ENCODE measurements at places on chromosomes 12 and 14.

- no peak for DNase-seq
Measured at GRCh38 chr12:49980501-49981349, 8.0 kb downstream of the AQP6 start.

GRCh38 chr14:94717808-94718207 lies 52.1 kb downstream of the GSC start:
- no peak for DNase-seq

GRCh38 chr12:117882181-117882580 lies 86.6 kb downstream of the KSR2 start:
- no peak for DNase-seq

GRCh38 chr14:26917086-26917485 lies 319.3 kb upstream of the NOVA1 start:
- no peak for DNase-seq

DNA sequence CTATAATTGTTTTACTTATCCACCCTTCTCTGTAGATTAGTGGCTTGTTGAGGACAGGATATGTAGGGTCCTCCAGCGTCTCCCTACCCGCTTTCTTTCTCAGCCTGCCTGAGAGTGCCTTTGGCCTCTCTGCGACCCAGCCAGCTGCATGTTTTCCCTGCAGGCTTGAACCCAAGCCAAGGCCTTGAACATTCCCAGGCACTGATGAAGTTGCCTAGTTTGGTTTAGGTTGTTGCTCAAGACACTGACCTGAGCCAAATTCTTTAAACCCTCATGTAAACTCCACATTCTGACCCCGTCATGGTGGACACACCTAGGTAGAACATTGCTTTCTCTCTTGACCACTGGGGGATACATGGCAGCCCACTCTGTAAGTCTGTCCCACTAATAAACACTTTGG lies 33.4 kb upstream of the TXNRD1 start:
- DNase-seq: no peak

DNA sequence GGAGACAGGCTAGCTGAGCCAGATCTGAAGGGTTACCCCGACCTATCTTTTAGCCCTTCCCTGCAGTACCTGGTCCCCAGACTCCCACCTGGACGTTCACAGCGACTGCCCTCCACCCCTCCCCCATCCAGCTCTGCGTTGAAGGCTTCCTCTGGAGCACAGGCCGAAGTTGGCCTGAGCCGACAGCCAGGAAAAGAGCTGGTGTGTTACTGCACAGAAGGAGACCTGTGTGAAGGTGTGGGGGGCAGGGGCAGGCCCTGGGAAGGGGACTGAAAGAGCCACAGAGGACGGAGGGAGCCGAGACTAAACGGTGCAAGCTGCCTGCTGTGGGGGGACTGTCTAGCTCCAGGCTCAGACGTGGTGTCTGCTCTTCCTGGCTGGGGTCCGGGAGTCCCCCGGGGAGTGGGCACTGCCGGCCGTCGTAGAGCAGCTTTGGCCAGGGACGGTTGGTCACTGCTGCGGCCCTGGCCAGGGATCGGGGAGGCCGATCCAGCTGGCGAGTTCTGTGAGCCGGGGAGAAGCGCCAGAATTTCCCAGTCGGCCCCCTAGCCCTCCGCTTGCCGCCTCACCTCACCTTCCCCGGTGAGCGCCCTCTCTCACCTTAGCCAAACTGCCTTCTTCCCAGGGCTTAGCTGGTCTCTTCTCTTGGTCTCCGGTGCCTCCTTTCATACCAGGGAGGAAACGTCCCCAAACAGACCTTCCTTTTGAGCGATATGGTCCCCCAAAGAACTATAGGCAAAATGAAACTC lies 899 bp upstream of the COL2A1 start:
- DNase-seq: no peak

- no peak for DNase-seq
Measured at GRCh38 chr12:24424889-24425600, 475.6 kb upstream of the SOX5 start.

DNA sequence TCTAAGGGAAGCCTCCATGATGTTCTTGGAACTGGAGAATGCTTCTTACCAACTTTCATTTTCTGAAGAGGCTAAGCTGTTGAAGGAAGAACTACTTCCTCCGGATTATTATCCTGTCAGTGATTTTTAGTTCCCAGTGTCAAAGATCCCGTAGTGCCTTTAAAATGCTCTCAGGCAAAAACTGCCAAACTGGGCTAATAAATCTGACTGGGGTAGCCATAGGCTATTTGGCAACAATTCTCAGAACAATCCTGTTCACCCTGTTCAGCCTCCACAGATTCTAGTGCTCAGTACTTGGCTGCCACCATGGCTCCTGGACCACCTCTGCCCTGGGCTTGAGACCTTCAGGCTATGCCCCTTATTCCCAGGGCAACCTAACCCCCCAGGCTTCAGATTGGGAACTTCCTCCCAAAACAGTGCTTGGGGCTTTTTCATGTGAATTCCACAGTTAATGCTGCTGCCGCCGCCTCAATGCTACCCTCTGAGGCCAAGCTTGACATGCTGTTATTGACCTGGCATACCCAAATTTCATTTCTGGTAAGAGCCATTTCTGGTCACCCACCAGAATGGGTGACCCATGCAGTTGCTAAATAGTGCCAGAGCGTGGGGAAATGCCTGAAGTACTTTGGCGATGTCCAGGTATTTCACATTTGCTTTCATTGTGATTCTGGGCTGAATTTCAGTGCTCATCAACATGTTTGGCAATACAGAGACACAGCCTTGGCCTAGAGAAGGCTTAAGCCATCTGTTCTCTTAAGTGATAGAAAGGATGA lies 110.0 kb upstream of the ARHGAP5 start:
- no peak for DNase-seq

GRCh38 chr12:108633534-108634248 lies at the start of gene SELPLG:
SELPLG (minus strand) TSS chr12:108633894; CDS start chr12:108624307, 9,587 bp downstream.
- DNase-seq: peak; percentile 76

DNA sequence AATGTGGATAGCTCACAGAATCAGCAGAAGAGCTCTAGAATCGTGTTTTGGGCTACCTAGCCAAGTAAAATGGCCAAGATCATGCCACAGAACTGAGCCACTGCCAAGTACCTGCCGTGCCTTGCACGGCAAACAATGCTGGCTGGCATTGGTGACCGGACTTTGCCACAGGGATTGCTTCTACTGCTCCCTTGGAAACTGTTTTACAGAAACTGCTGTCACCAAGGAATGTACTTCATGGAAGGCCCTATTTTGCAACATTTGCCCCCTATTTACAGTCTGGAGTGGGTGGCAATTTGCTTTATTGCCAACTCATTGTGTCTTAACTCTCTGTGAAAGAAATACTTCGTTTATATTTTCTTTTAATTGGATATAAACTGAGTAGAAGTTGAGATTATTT lies 49.0 kb downstream of the BORCS5 start:
- DNase-seq: no peak

- no peak for DNase-seq
Measured at GRCh38 chr14:60101786-60102185, 10.1 kb downstream of the PCNX4 start.

- DNase-seq: no peak
Measured at GRCh38 chr14:55638665-55639064, 58.7 kb downstream of the KTN1 start.

DNA sequence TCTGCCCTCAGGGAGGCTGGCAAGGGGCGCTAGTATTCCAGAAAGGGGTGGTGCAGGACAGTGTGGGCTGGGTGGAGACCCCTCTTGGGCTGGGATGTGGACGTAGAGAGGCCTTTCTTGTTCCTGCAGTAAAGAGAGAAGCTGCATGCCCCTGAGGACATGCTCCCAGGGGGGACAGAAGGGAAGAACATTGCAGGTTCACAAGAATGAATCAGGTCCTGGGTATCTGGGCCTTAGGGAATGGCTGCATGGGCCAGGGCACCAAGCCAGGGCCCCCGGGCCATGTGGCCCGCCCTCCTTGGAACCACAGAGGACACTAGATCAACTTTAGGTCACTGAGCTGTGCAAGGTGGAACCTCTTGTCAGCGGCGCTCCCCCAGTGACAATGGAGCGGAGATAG lies 51.8 kb downstream of the ZNF664 start:
- no peak for DNase-seq

- DNase-seq: no peak
Measured at GRCh38 chr12:99387661-99388060, 259.9 kb upstream of the GARIN6 start.

GRCh38 chr14:77390188-77390587 lies 13.0 kb downstream of the SAMD15 start:
- no peak for DNase-seq

DNA sequence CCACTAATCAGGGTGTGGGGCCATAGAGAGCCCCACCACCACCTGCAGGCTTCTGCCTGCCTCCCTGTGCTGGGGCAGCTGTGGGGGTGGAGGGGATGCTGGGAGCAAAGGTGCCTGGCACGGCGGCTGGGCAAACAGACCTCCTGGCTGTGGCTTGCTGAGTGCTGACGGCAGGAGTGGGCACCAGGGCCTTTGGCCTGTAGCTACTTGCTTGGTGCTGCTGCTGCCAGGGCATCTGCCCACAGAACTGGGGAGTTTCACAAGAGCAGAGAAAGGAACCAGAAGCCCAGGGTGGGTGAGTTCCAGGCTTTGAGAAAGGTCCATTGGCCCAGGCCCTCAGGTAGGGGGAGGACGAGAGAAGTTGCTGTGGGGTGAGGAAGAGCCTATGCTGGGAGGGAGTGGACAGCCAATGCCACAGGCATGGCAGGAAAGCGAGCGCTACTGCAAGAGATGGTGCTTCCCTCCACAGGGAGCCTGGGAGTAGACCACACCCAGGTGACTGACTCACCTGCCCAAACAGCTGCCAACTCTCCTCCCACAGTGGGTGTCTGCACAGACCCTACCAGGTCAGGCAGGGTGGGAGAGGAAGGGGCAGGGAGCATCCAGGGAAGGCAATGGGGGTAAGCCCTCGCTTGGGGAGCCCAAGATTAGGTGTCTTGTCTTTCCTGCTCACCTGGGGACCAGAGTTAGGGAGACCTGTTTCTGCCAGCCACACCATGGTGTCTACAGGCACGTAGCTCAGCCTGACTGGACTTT lies 39.0 kb upstream of the HDAC7 start:
- no peak for DNase-seq

DNA sequence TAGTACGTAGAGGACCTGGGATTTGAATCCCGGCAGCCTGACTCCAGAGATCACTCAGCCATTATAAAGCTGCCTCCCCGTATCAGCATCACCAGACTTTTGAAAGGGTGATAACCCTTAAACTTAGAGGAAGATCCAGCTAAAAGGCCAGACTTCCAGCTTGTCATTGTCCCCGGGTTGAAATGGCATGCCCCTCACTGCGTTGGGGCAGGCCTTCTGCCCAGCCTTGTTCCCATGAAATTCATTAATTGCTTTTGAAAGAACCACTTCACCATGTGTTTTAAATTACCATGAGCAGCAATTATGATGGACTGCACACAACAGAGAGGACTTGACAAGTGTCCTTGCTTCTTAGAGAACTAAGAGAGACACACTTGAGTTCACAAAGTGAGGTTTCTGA lies 269.6 kb upstream of the CRY1 start:
- no peak for DNase-seq

- DNase-seq: no peak
Measured at GRCh38 chr14:42028607-42029006, 421.9 kb downstream of the LRFN5 start.

DNA sequence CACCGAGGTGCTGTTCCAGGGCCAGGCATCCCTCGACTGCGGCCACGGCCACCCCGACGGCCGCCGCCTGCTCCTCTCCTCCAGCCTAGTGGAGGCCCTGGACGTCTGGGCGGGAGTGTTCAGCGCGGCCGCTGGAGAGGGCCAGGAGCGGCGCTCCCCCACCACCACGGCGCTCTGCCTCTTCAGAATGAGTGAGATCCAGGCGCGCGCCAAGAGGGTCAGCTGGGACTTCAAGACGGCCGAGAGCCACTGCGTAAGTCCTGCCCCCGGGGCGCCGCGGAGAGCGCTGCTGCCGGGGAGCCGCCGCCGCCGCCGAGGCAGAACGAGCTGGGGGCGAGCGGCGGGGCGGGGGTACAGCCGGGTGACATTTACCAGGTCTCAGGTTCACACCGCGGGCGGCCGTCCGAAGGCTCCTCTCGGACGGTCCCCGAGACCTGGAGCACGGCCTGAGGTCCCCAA lies 1.4 kb downstream of the PLXNC1 start:
- no peak for DNase-seq

- no peak for DNase-seq
Measured at GRCh38 chr14:22521449-22522239, 67.4 kb downstream of the DAD1 start.

DNA sequence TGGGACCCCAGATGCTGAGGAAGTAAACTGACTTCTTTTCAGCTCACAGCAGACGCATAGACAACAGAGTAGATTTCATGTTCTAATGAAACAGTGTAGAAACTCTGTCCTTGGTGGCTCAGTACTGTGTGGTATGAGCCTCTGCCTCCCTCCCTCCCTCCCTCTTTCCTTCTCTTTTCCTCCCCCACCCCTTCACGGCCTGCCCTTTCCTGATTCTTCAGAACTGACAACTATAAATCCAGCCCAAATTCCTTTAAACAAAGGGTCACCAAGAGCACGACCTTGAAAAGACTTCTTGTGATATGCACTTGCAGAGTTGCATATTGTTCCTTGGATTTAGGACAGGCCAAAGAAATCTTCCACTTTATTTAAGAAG lies 164.0 kb downstream of the ETV6 start:
- DNase-seq: no peak

- peak; percentile 62 for DNase-seq
Measured at GRCh38 chr14:23551266-23552028, at the start of gene ZFHX2. ZFHX2 (minus strand) TSS chr14:23551765; CDS start chr14:23535325, 16,440 bp downstream.

- DNase-seq: no peak
Measured at GRCh38 chr12:92462527-92462926, 240.3 kb upstream of the PLEKHG7 start.

GRCh38 chr14:63343878-63344277 lies 25.1 kb upstream of the GPHB5 start:
- no peak for DNase-seq

- no peak for DNase-seq
Measured at GRCh38 chr12:65123435-65124063, 2.4 kb upstream of the WIF1 start.

DNA sequence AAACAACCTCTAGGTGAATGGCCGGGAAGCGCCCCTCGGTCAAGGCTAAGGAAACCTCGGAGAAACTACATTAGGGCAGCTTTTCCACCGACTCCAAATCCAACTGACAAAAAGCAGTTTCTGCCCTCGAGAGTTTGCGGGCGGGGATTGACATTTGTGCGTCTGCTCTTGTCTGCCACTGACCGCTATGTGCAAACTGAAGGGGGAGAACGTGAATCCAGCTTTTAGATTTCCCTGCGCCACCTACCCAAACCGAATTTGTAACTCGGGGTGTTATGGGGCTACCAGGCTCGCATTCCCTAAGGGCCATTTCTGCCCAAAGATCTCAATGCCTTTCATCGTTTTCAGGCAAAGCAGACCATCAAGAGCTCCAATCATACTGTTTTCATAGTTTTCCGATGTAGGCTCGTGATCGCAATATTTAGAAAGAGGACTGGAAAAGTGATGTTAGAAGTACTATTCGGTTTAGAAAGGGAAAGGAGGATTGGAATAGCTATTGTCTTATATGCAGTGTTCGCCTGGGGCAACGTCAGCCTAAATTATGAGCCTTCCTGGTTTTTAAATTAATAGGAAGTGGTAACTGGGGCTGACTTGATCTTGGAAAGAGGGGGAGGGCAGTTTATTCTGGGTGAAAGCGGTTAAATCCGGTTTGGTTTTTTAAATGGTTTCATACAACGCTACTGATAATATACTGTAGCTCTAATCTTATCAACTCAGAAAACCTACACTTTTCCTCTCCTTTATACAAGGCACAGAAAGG lies 45.4 kb downstream of the BCAT1 start:
- DNase-seq: no peak

Measured in activated T-helper 1 cell treated with anti-CD3 and anti-CD28 coated beads, Interleukin-2, amount 50 U/mL, for 16 hours (primary cell).